ENCODE measurements at places on chromosomes 2 and 18.

DNA sequence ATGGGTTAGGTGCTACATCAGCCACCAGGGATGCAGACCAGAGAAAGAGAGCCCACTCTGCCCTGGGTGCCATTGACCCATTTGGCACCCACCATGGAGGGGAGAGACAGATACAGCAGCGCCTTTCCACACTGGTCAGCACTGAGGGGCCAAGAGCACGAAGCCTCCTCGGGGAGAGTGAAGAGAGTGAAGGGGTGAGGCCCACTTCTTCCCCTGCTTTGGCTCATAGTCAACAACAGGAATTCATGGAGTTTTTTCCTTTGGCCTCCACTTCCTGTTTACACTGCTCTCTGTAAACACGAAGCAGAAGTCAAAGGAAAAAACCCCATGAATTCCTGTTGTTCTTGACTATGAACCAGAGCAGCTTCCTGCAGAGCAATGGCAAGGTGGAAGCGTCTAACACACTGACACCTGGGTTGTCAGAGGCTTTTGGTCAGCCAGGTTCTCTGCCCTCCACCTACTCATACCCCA, 80.0 kb downstream of the CCDC93 start:
- no peak for DNase-seq

- DNase-seq, result no peak
Observed at GRCh38 chr2:157433394-157433793, 10.5 kb downstream of the CYTIP start.

DNA sequence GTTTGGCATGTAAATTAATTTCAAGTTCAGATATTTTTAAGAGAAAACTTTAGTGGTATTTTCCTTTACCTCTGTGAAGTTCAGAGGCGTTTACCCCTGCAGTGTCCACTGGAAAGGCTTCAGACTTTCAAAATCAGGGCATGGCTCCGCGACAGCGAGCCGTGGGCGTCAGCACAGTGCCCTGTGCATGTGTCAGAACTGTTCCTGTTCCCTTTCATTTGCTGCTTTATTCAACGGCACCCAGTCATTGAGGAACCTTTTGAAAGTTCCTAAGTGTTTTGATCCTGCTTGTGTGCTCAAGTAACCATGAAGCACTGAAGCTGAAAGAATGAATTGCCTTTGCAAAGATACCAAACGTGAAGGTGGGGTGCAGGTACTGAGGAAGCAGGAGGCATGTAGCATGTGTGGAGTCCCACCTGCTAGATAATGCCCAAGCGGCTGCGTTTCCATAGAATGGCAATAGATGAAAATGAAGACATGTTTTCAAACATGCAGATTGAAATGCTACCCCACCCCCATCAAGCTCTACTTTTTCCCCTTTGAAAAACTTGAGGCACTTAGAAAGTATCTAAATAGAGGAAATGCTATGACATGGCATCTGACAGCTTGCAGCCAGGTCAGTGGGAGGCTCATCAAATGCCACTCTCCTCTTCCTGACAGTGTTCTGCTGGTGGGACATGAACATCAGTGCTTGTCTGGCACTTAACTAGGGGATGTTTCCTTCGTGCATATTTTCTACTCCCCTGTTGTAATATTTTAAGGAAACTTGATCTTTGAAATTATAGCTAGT, 148.6 kb downstream of the ZNF236 start:
- DNase-seq, result no peak

- DNase-seq, result no peak
Observed at GRCh38 chr18:51150113-51150700, 47.3 kb downstream of the MEX3C start.

DNA sequence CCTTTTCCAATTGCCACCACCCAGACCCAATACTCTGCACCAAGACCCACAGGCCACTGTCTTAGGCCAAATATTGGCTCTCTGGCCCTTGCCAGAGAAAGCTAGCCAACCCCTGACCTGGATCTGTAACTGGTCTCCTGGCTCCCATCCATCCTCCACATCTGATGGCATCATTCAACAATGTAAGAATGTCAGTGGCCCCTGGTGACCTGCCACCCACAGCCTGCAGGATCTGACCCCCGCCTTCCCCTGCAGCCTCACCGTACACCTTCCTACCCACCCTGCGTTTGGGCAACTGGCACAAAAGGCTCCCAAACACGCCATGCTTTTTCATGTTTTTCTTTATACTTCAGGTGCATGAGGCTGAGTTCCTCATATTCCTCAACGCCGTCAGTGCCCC, 60.0 kb upstream of the ASAP2 start:
- DNase-seq, result no peak

GRCh38 chr2:151973901-151974199, 125.0 kb downstream of the CACNB4 start:
- no peak for DNase-seq

GRCh38 chr18:71105078-71105819, 816.4 kb downstream of the SOCS6 start:
- DNase-seq, result no peak

GRCh38 chr2:130870779-130871178, 34.1 kb downstream of the ARHGEF4 start:
- DNase-seq, result no peak
